Mesothelial cell of epicardium (in vitro differentiated cells): ENCODE measurements at places on chromosomes 2 and 18.
A peak's percentile ranks its signal among the peaks of the same experiment; 100 is the strongest.

GRCh38 chr2:134976074-134976702, 57.6 kb downstream of the CCNT2 start:
- DNase-seq, result no peak

GRCh38 chr2:108382196-108382595, 4.4 kb downstream of the SULT1C4 start:
- DNase-seq, result no peak

DNA sequence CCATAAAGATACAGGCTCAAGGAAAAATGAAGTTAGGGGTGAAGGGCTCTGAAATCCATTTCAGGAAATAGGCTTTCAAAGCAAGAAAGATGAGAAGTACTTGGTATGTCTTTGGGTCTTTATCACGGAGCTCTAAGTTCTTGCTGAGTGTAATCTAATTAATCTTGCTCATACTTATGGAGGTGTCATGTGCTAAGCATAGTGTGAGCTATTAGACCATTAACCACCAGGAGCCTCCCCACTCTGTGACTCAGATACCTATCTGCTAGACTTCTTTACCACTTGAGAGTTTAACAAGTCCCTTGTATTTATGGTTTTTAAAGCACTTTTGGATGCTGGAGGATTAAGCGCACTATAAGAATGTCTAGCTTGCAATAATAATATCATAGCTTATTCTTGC, 678.7 kb downstream of the EPHA4 start:
- DNase-seq, result no peak

DNA sequence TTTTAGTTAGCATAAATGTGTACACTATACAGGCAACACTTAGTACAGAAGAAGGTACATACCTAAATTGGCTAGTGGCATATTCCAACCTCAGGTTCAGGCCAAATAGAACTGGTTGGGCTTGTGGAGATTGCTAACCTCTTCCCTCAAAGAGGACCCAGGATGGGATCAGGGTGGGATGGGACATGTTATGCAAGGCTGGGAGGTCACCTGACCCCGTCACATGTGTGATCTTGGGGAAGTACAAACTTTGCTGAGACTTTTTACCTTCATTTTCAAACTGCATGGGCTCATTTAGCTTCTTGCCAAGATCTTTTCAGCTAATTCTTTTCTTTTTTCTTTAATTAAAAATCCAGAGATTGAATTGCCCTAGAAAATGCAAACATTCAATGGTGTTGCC, 36.9 kb downstream of the TMEM17 start:
- no peak for DNase-seq

DNA sequence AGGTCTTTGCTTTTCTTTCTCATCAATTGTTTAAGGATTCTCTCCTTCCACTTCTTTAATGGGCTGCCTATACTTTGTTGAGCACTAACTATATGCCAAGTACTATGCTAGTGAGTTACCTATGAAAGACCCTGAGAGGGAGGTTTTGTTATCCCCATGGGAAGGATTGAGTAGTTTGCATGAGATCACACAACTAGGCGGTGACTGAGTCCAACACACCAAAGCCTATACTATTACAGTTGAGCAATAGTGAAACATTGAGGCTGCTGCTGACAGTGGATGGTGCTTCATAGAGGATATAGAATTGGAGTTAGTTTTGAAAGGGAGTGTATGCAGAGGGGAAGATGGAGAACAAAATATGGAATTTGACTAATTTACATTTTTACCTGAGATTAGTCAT, 15.8 kb downstream of the NABP1 start:
- no peak for DNase-seq

- no peak for DNase-seq
Observed at GRCh38 chr2:19158896-19159295, 199.5 kb downstream of the OSR1 start.

GRCh38 chr2:196481324-196481697, 158.2 kb upstream of the CCDC150 start:
- no peak for DNase-seq

DNA sequence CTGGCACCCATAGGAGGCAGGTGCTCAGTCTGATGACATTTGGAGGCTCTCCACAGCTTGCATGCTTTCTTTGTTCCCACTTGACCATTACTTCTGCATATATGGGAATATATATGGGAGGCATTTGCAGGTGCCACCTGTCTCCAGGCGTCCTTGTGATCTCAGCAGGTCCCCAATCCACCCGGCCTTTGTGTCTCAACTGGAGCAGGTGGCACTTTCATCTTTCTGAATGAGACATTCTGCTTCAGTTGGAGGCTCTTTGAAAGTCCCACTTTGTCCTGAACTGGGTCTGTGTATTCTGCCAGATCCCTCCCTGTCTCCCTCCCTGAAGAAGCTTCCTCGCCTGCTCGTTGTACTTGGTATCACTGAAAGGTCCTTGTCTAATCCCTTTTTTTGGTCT, 318.1 kb upstream of the EPAS1 start:
- no peak for DNase-seq

GRCh38 chr2:215484570-215484969, 48.7 kb upstream of the FN1 start:
- no peak for DNase-seq

DNA sequence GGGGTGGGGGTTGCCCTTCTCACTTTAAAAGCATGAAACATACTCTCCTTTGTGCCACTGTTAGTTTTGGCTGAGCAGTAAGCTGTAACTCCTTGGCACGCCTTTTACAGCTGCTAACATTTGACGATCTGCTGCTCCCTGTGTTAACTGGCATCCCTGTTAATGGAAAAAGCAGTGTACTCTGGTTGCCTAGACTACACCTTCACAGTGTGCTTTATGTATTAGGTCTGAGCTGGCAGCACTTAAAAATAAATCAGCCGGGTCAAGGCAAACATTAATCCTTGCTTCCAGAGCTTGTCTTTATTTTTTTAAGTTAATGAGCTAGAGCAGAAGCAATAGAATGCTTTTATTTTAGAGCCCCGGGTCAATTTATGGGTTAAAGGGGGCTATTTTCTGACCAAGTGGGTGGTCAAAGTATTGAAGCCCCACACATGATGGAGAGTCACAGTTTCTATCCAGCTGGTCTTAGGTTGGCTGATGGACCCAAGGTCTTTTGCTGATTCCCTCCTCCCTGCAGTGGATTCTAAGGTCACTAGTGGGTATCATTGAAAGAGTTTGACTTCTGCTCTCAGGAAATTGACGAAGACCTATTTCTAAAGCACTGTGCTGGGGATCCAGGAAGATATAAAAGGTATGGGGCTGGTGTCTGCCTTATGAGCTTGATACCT, 54.5 kb downstream of the CFAP221 start:
- no peak for DNase-seq

- DNase-seq, result no peak
Observed at GRCh38 chr18:55694291-55694690, 106.3 kb upstream of the TCF4 start.

DNA sequence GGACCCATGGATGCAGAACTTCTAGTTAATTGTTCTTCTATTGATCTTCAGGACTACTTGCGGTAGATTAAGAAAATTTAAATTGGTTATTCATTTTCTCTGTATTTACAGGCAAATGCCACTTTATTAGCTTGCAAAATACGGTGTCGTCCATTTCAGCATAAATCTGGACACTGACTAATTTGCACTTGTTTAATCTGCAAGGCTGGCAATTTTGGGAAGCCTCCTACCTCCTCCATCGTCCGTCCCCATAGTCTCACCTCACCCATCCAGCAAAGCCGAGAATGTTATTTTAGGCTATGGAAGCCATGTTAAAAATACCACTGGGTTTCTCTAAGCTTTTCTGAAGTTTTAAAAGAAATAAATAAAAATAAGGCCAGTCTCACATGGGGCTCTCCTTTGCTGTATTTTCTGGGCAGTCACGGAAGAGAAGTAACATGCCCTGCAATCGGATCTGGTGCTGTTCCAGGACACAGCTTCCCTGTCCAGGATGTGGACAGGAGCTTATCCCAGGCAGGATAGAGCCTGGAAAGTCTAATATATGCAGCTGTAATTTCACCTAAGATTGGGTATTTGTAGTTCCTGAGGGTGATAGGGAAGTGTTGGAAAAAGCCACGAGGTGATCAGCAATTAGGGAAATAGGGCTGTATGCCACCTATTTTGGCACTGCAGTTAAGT, 17.4 kb downstream of the TMEM178A start:
- DNase-seq, result no peak

DNA sequence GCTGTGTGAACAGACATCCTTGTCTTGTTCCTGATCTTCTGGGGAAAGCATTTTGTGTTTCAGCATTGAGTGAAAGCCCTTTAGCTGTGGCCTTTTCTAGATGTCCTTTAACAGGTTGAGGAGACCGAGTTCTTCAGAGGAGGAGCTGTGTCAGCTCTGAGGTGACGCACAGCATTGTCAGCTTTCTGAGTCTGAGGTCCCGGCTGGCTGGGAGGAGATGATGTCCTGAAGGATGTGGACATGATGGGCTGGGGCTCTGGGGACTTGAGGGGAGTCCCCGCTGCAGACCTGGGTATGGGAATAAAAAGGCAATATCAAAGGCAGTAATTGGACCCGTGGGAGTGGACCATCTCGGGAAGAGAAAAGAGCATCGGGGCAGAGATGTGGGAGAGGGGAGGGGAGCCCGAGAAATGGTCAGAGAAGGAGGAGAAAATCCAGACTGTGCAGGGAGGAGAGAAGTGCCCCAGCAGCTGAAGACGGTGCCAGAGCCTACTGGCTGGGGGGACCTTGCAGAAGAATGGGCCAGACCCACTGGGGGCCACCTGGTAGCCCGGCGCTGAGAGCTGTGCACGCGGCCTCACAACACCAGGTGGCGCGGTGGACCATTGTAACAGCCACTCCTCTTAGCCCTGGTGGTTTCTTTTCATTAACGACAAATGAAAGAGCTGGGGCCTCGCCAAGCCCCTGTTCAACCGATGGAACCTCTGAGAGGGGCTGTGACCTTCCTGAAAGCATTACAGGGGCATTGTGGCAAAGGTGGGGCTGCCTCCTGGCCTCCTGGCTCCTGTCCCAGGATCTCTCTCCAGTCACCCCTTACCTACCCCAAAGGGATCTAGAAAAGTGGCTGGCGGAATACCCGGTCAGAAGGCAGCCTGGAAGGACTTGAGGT, 61.6 kb downstream of the ST3GAL5 start:
- no peak for DNase-seq

DNA sequence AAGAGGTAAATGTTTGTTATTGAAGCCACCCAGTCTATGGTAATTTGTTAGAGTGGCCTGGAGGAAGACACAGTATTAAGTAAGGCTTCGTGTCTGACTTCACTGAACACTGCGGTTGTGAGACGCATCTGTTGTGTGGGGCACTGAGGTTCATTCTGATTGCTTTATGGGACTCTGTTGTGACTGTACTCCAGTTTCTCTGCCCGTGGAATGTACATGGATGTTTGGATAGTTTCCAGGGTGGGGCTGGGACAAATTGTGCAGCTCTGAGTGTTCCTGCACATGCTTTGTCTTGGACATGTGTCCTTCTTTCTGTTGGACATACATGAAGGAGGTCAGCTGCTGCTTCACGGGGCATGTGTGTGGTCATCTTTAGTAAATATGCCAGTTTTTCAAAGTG, 58.6 kb downstream of the ODC1 start:
- DNase-seq, result no peak

GRCh38 chr2:29066997-29067605, 7.2 kb downstream of the PCARE start:
- peak; percentile 29 for DNase-seq

GRCh38 chr2:186052930-186053329, 314.3 kb downstream of the FSIP2 start:
- no peak for DNase-seq

DNA sequence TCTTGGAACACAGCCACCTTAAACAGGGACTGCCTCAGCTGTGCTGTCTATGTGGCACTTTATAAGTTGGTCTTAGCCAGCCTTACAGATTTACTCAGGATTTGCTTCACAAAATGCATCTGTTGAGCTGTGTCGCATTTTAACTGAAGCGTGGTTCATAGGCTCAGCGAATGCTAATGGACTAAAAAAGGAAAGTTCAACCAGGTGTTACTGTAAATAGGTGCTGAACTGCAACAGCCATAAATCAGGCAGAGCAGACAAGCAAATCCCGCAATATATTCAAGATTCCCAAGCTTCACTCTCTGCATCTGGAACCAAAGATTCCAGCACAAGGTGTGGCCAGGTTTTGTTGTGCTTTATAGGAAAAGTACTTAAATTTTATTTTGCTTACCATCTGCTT, 130.0 kb downstream of the EPHA4 start:
- DNase-seq, result no peak

- DNase-seq, result no peak
Observed at GRCh38 chr2:49702740-49703139, 548.4 kb upstream of the FSHR start.

GRCh38 chr2:227367427-227367795, 11.7 kb downstream of the TM4SF20 start:
- DNase-seq, result no peak

- DNase-seq, result no peak
Observed at GRCh38 chr2:175398848-175399247, 217.3 kb upstream of the ATP5MC3 start.

- no peak for DNase-seq
Observed at GRCh38 chr18:46369323-46369722, 265.1 kb downstream of the HAUS1 start.

GRCh38 chr18:12406371-12407111, 1.2 kb upstream of the PRELID3A start:
- no peak for DNase-seq

DNA sequence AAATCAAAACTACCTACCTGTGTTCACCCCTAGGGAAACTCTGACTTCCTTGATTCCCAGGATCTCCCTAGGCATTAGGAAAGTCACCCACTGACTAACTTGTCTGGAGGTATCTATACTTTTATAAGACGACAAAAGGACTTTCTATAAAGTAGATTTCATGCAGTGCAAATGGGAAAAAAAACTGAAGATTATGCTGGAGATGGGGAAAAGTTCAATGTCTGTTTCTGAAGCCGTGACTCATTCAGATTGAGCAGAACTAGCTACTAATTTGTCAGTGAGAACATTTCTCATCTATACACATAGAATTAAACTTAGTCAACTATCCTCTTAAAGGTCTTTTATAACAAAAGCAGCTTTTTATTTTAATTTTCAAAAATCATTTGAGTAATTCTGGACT, 6.0 kb downstream of the SEPTIN10 start:
- no peak for DNase-seq

DNA sequence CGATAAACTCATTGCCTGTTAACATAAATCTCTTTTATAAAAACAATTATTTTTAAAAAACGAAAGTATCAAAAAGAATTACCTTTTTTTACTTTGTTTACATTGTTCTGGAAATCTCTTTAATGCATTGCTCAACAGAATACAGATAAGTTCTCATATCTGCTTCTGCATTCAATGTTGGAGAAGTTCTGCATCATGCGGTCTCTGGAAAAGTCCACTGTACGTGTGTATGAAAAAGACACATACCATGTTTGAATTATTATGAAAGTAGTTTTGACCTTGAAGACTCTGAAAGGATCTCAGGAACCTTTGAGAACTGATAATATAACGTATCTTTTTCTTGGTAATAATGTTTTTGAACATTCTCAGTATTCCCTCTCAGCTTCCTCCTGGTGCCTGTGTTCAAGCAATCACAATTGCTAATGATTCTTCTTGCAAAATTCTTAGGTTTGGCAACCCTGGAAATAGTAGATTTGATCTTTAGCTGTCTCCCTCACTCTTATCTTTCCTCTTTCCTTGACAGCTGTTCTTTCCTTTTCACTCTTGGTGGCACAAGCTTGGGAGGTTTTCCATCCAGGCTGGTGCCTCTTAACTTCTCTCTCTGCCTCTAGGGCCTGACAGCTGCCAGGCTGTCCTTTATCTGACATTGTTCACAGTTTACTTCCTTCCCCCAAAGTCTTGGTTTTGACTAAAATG, 12.4 kb upstream of the IL1R1 start:
- no peak for DNase-seq
